ENCODE measurements at places on chromosomes 4 and X.

GRCh38 chrX:2678583-2678982 lies 12.5 kb upstream of the CD99 start:
- no peak for DNase-seq

DNA sequence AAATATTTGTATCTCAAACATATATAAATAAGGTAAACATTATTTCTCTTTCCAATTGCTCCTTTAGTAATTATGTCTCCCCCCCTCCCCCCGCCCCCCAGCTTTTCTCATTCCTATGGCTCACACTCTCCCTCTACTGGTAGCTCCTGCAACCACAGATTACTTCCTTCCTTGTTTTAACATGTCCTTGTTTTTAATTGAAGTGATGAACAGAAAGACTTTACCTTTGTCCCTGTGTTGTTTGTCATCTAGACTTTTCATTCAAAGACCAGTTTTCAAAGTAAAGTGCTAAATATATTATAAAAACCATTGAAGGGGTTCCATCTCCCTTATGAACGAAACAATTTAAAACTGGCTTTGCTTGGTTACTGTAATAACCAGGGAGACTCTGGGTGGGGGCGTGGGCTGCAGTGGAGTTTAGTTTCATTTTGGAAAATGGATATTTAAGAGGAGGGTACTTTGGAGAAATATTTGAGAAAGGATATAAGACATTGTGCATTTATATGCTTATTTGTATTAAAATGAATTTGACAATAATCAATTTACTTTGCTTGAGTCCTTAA lies 352.9 kb downstream of the RAPGEF2 start:
- no peak for DNase-seq

GRCh38 chr4:72016011-72016410 lies 15.8 kb upstream of the NPFFR2 start:
- DNase-seq, result no peak

DNA sequence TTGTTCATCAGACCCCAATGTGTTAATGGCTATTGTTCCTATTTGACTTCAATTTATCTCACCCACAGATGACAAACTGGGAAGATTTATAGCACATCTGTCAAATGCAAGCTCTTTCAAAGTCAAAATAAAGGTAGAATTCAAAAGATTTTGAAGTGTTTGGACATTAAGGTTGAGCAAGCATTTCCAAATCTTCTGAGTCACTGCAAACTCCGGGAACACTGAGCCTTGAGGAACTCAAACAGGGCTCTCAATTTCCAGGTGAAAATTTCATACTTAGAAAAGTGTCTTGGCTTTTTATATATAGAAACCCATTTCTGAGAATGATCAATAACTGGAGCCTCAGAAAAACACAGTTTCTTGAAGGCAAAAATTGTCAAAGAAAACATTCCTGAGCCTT lies 199.5 kb upstream of the IGFBP7 start:
- DNase-seq, result no peak

DNA sequence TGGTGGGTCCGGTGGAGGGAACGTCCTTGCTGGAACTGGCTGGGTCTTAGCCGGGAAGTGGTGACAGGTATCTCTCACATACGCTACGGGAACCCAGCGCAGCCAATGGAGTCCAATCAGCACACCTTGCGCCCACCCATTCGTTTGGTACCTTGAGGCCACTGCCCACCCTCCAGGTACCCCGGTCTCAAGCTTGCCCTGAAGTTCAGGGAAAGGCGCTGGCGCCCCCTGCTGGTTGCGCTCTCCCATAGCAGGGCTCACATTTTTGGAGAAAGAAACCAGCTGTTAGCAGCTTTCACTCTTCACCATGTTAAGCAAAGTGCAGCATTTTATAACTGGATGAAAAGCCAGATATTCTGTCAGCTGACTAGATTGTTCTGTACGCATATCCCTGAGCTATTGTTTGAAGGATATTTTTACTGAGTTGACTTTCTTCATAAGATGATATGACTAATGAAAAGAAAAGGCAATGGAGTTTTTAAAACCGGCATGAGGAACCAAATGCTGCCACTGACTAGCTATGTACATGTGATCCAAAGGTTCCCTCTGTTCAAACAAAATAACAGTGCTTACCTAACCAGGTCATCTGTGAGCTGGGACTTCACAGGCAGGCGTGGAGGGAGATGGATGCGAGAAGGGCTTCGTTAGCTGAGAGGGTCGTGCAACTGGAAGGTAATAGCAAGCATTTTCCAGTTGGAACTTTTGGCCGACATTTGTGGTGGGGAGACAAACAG lies 43.7 kb downstream of the OTOP1 start:
- DNase-seq, result no peak

DNA sequence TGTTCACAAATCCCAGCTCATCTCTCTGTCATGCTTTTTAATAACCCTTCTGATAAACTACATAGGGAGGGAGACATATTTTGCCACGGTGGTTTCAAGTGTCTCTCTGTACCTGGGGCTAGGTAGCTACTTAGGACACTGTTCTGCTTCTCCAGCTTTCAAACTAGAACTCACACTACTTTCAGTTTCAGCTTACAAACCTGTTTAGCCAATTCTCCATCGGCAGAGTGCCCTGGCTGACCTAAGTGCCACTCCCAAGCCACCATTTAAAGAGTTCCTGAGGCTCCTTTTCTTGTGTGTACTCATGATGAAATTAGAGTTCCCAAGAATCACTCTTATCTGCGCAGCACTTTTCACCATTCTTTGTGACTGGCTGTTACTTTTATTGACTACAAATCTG lies 899.2 kb downstream of the FAT4 start:
- DNase-seq, result no peak

DNA sequence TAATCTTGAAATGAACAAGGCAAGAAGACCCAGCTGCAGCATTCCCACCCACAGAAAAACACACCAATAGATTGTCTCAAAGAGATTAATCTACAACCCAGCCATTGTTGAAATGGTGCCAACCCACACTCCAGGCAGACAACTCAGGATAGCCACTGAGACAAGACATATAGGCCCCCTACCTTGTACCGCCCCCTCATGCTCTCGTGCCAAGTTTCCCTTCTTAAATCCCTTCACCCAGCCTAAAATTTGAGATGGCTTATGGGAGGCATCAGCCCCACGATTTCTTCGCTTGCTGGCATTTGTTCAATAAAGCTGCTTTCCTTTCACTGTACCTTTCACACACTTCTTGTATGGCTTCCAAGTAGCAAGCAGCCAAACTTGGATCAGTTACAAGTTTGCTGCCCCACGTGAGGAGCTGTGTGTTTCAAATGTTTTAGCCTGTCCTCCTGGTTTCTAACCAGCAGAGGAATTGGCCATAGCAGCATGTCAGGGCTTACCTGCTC lies 1754.1 kb downstream of the C4orf33 start:
- no peak for DNase-seq

- DNase-seq, result no peak
These were observed 218.7 kb downstream of the BMPR1B start for GRCh38 chr4:94976371-94977011.

DNA sequence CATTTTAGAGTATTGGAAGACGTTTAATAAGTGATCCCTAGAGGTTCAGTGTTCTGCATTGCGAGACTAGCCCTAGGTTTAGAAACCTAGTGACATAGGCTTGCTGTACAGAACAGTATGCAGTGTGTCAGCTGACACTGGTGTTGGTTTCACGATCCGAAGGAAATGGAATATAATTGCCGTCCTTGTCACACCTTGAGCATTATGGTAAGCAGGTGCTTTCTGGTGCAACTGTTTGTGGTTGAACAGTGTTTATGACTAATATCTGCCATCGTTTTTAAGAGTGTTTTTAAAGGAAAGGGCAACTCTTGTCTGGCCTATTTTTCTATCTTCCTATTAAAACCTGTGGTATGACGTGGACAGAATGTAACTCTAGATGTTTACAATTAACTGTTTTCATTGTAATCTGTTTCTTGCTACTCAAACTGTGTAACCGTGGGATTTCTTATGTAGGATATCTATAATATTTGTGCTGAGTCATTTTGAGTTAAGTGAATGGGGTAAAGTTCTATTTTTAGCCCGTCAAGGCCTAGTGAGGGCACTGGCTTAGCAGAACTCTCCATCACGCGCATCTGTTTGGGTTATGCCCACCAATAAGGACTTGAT lies 53.8 kb upstream of the TBC1D14 start:
- no peak for DNase-seq

DNA sequence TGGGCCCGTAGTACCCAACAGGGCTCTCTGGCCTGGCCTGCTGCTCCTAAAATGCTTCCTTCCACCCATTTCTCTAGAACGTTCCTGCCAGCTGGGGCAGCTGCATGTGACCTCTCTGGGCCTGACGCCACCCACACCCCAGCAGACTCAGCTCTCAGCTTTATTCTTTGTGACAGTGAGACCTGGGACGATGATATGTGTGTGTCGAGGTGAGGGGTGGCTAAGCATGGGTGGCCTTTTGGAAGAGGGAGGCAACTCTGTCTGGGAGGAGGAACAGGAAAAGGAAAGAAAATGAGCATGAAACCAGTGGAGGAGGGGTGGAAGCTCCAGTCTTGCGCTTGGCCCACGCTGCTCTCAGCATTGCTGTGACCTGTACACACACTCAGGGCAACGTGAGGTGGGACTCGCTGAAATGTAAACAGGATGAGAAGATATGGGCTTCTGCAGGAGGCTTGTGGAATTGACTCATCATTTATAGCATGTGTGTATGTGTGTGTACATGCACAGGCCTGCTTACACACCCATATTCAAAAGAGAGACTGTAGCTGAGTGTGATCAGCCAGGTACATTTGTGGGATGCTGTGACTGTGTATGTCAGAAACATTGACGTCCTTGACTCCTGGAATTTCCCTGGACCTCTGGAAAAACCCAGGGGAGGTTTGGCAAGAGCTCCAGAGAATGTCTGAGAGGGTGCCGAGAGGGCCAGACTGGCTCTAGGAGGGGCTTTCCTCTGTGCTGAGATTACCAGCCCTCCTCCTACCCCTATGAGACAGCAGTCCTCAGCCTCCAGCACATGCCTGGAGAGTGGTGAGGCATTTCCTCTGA lies 137.9 kb downstream of the PJA1 start:
- DNase-seq, result no peak

DNA sequence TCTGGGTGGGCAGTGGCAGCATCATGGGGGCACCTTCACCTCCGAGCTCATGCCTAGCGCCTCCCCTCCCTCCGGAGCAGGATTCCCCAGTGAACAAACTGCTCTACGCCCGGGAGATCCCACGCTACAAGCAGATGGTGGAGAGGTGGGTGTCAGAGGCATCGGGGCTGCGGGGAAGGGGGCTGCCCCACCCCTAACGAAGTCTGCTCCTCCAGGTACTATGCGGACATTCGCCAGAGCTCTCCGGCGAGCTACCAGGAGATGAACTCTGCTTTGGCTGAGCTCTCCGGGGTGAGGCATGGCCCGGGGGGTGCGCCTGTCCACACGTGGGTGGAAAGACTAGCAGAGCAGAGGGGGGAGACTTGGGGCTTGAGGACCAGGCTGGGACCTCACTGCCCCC lies 2.7 kb upstream of the SRPK3 start:
- no peak for DNase-seq

- DNase-seq, result no peak
These were observed 1.1 kb downstream of the OGT start for GRCh38 chrX:71533851-71534561.

GRCh38 chr4:165207016-165207430 lies 338 bp upstream of the KLHL2 start:
- no peak for DNase-seq

DNA sequence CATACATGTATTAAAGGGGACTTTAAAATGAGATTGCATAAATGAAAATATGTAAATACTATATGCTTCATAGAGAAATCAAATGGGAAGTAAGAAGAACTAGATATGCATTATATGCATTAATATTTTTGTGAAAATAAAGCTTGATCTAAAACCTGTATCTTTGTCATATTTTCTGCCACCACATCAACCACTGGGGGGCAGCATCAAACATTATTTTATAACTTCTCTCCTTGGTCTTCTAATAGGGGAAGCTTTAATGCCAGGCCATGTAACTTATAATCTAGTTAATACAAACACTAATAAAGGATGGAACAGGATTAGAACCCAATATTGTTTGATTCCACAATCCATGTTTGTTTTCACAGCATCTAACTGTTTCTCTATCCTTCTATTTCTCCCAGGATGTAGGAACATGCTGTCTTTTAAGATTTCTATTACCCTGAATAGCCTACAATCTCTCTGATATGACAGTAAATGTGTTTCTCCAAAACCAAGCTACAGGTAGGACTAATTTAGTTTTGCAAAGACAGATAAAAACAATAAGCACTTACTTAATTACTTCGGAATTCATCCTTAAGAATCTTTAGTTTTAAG lies 10.0 kb downstream of the QRFPR start:
- no peak for DNase-seq

GRCh38 chr4:67869580-67870190 lies 14.1 kb downstream of the TMPRSS11D start:
- no peak for DNase-seq

- no peak for DNase-seq
These were observed 29.1 kb upstream of the BANK1 start for GRCh38 chr4:101761405-101761804.

- peak; percentile 29 for DNase-seq
These were observed 45.2 kb downstream of the ADD1 start for GRCh38 chr4:2888886-2889285.

DNA sequence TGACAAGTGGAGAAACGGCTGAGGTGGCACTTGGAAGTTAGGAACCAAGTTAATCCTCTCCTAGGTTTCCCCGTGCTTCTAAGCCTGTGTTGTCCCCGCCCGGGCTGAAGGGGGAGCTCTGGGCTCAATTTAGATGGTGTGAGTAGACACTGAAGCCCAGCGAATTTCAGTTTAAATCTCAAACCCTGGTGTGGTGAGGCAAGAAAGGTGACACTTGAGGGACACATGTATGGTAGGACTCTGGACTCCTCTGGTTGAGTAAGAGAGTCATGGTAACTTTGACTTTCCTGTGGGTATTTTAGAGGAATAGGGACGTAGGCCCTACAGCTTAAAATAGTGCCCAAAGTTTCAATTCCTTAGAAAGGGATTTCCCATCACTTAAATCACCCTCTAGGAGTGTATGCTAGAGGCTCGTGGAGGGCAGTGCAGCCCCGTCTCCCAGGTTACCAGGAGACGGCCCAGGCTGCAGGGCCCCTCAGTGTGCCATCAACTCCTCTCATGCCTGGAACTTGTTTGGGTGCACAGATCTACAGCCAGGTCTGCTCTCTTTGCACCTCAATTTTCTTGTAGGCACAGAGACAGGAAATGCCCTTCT lies 24.0 kb downstream of the HAND2 start:
- DNase-seq, result no peak
